Thyroid gland (tissue), 4 donors: ENCODE measurements at places on chromosomes 2 and 18. TPM values are rescaled to one million over a fixed set of nuclear protein-coding genes. Genes with fewer than 3 reads are reported as not detected.

Gene L3MBTL4
- 15.2 TPM for total RNA-seq

Gene IKZF2
- 25.3 TPM for total RNA-seq

Gene SERPINB5
- total RNA-seq, result not detected

Gene ANKRD30BL
- 0.67 TPM for total RNA-seq

Gene RPRM
- 1.1 TPM for total RNA-seq

Gene PLGLB1
- total RNA-seq, result 2.3 TPM

Gene POTEI
- total RNA-seq, result not detected

Gene HTRA2
- 37.9 TPM for total RNA-seq

Gene KIF1A
- 1.2 TPM for total RNA-seq

Gene SLC5A7
- not detected for total RNA-seq

Gene NAT8
- not detected for total RNA-seq

Gene TLX2
- total RNA-seq, result not detected

Gene RAB6D
- total RNA-seq, result not detected

Gene SPP2
- not detected for total RNA-seq

Gene GBX2
- total RNA-seq, result not detected

Gene ACVR1C
- total RNA-seq, result 0.56 TPM

Gene SNORC
- total RNA-seq, result 0.45 TPM

Gene SERPINB4
- not detected for total RNA-seq

Gene DSEL
- 8.2 TPM for total RNA-seq

Gene EPAS1
- 168 TPM for total RNA-seq

Gene ACMSD
- total RNA-seq, result not detected

Gene LIMS4
- total RNA-seq, result 4.0 TPM

Gene UGT1A5
- total RNA-seq, result 2.9 TPM

Gene UBE2E3
- total RNA-seq, result 108 TPM

Gene FOXD4L1
- 0.33 TPM for total RNA-seq

Gene FBXO48
- total RNA-seq, result 0.63 TPM

Gene CDH2
- 2.3 TPM for total RNA-seq

Gene ONECUT2
- 0.38 TPM for total RNA-seq

Gene KCNJ3
- total RNA-seq, result not detected

Gene NYAP2
- total RNA-seq, result not detected

Gene LDLRAD4
- total RNA-seq, result 23.7 TPM

Gene CD302
- total RNA-seq, result 74.9 TPM

Gene ANTXR1
- 83.8 TPM for total RNA-seq

Gene DHRS9
- 0.54 TPM for total RNA-seq

Gene TRIB2
- total RNA-seq, result 59.8 TPM

Gene GALR1
- 0.11 TPM for total RNA-seq

Gene PRSS56
- not detected for total RNA-seq

Gene NUP35
- 16.8 TPM for total RNA-seq

Gene HOXD13
- not detected for total RNA-seq
